ENCODE measurements at places on chromosomes 3 and 15. TPM values are rescaled to one million over a fixed set of nuclear protein-coding genes. Genes with fewer than 3 reads are reported as not detected.

DNA sequence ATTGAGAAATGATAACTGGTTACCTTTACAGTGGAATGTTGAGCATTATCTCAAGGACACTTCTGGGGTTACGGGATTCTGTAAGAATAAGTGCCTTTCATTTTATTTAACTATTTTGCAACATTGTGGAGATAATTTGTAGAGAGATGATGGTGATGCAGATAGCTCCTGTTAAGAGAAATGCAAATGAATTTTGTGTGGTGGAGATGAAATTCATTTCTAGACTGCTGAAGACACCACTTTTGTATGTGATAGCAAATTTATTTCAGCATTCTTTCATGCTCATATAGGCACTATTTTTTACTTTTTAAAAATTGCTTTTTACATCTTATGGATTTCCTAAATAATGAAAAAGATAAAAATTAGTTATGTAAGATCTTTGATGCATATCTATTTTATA is 463.3 kb upstream of the CBLB start:
- DNase-seq: no peak

Gene SPG11
- 116 TPM for total RNA-seq

DNA sequence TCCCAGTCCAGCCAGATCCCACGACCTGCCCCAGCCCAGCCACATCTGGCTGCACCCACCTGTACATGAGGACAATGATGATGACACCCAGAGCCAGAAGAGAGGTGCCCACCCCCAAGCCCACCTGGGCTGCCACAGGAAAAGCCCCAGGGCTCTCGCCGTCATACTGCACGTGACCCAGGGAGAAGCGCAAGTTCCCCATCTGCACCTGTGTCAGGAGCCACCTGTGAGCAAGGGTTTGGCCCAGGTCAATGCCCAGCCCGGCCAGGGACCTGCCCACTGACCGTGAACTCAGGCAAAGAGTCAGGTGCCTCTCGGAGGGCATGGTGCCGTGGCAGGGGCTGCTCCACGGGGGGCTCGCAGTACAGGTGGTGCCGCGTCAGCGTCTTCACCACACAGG is 16.3 kb downstream of the PLXNB1 start:
- DNase-seq: no peak

- DNase-seq: no peak
Measured at GRCh38 chr3:194224471-194225417, 88.8 kb downstream of the HES1 start.

Gene PRR20G
- total RNA-seq: not detected

All from cerebellum (tissue), 4 donors.